ENCODE measurements at places on chromosomes 12 and 14. TPM values are rescaled to one million over a fixed set of nuclear protein-coding genes. Genes with fewer than 3 reads are reported as not detected.

Gene ADAMTS20
- not detected for total RNA-seq

Gene KRT74
- not detected for total RNA-seq

Gene KRT71
- not detected for total RNA-seq

Gene MIPOL1
- 3.4 TPM for total RNA-seq

Gene AVPR1A
- 0.02 TPM for total RNA-seq

Gene GTF2H3
- 26.6 TPM for total RNA-seq

Gene RAD9B
- 0.36 TPM for total RNA-seq

Gene TMCC3
- total RNA-seq = 1.0 TPM

Gene C3AR1
- not detected for total RNA-seq

Gene NANOG
- not detected for total RNA-seq

Gene KICS2
- total RNA-seq = 10.0 TPM

Gene TAS2R20
- total RNA-seq = not detected

Gene CATSPERB
- total RNA-seq = not detected

Gene RNASE3
- not detected for total RNA-seq

Gene BTBD7
- total RNA-seq = 15.5 TPM

Gene ACOT6
- total RNA-seq = not detected

Gene IFNG-AS1
- total RNA-seq = not detected

Gene C12orf56
- total RNA-seq = not detected

Gene DBX2
- not detected for total RNA-seq

Gene TROAP
- total RNA-seq = 82.7 TPM

Gene USP44
- total RNA-seq = 0.18 TPM

Gene ATL1
- total RNA-seq = 5.0 TPM

Gene TRIP11
- total RNA-seq = 12.4 TPM

Gene PTPN21
- total RNA-seq = 9.7 TPM

Gene PRIMA1
- 0.38 TPM for total RNA-seq

Gene CISTR
- total RNA-seq = not detected

Gene LMNTD1
- total RNA-seq = not detected

Gene FAM181A
- total RNA-seq = not detected

Gene CCDC177
- not detected for total RNA-seq

Gene SSTR1
- not detected for total RNA-seq

Gene PRDM4
- total RNA-seq = 22.1 TPM

Gene A2ML1
- not detected for total RNA-seq

Gene CLEC14A
- not detected for total RNA-seq

Gene MSI1
- 1.3 TPM for total RNA-seq

Gene GCN1
- 42.2 TPM for total RNA-seq

Gene RAB35
- 63.0 TPM for total RNA-seq

Gene TMEM253
- 0.52 TPM for total RNA-seq

Gene MAP3K9
- 4.9 TPM for total RNA-seq

Gene KCNK13
- not detected for total RNA-seq

Gene ENDOU
- not detected for total RNA-seq

Gene TRIM9
- 10.1 TPM for total RNA-seq

Gene GDF3
- not detected for total RNA-seq

Gene VRTN
- total RNA-seq = not detected

Gene TAS2R42
- total RNA-seq = not detected

Gene SERPINA9
- 0.13 TPM for total RNA-seq

Gene MEG3
- 51.9 TPM for total RNA-seq

Gene NRXN3
- 0.97 TPM for total RNA-seq

Gene AMIGO2
- total RNA-seq = 163 TPM

Gene SLC7A7
- 9.8 TPM for total RNA-seq

Gene PTGER2
- total RNA-seq = 2.0 TPM

Gene INHBC
- not detected for total RNA-seq

Gene CIROP
- total RNA-seq = not detected

Gene CHST11
- total RNA-seq = 33.1 TPM

Gene KLRB1
- total RNA-seq = not detected

Gene CLEC2B
- 2.5 TPM for total RNA-seq

Gene FAM90A1
- 0.14 TPM for total RNA-seq

Gene TUNAR
- total RNA-seq = not detected

Gene IL23A
- 0.84 TPM for total RNA-seq

Gene CLEC2D
- total RNA-seq = 0.75 TPM

Measured in A549 treated with DMSO at 1 μM for 4 hours (cell line).